SJSA1 (cell line): ENCODE measurements at places on chromosomes 4 and X. TPM values are rescaled to one million over a fixed set of nuclear protein-coding genes. Genes with fewer than 3 reads are reported as not detected.

DNA sequence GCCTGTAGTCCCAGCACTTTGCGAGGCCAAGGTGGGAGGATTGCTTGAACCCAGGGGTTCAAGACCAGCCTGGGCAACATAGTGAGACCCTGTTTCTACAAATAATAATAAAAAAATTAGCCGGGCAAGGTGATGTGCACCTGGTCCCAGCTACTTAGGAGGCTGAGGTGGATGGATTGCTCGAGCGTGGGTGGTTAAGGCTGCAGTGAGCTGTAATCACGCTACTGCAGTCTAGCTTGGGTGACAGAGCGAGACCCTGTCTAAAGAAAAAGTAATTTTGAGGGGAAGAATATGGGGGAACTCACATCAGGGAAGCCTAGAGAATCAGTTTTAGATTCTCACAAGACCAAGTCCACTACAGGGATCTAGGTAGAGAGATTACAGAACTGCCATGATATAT lies 28.9 kb upstream of the LCORL start:
- DNase-seq, result no peak

DNA sequence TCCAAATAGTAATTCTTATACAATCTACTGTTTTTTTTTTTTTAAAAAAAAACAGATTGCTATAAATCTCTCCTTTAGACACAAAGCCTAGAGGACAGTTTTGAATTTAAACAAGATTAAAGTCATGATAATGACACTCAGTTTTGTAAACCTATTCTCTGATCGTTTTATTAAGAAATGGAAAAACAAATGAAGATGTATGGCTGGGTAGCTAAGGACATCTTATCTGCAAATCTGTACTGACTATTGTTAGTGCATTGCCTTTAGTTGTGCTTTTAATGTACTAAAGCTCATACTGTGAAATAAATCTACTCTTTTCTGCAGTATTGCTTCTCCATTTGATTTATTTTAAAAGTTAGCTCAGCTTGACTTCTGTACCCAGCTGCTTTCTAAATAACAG lies 155.0 kb downstream of the UNC5C start:
- DNase-seq, result no peak

DNA sequence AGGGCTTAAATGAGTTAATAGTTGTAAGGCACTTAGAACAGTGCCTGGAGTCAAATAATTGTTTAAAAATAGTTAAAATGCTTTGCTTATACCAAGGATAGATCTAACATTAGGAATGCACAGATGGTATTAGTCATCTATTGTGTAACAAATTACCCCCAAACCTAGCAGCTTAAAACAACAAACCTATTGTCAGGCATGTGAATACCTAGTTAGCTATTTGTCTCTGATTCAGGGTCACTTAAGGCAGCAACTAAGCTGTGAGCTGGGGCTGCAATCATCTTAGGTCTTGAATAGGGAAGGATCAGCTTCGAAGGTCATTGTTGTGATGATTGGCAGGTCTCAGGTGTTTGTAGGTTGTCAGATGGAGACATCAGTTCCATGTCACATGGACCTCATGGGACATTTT lies 42.4 kb upstream of the AGA start:
- no peak for DNase-seq

DNA sequence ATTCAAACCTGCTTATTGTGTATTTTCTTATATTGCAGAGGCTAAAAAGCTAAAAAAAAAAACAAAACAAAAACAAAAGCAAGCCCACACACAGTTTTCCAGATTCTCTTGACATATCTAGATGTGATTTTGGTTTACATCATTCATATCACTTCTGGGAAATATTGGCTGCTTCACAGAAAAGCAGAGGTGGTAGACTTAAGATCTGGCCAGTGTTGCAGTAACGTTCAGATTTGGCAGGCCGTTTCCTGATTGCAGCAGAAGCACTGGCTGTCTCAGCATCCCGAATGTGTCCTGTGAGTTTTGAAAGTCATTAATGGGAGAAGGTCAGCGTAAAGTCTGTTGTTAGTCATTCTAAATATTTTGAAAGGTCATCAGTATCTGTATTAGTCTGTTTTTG lies 2062.0 kb downstream of the ARAP2 start:
- no peak for DNase-seq

DNA sequence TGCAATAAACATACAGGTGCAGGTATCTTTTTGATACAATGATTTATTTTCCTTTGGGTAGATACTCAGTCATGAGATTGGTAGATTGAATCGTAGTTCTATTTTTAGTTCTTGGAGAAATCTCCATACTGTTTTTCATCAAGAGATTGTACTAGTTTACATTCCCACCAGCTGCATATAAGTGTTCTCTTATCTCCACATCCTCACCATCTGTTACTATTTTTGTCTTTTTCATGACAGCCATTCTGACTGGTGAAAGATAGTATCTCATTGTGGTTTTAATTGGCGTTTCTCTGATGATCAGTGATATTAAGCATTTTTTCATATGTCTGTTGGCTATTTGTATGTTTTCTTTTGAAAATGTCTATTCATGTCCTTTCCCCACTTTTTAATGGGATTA lies 202.2 kb downstream of the RAPGEF2 start:
- DNase-seq, result no peak

DNA sequence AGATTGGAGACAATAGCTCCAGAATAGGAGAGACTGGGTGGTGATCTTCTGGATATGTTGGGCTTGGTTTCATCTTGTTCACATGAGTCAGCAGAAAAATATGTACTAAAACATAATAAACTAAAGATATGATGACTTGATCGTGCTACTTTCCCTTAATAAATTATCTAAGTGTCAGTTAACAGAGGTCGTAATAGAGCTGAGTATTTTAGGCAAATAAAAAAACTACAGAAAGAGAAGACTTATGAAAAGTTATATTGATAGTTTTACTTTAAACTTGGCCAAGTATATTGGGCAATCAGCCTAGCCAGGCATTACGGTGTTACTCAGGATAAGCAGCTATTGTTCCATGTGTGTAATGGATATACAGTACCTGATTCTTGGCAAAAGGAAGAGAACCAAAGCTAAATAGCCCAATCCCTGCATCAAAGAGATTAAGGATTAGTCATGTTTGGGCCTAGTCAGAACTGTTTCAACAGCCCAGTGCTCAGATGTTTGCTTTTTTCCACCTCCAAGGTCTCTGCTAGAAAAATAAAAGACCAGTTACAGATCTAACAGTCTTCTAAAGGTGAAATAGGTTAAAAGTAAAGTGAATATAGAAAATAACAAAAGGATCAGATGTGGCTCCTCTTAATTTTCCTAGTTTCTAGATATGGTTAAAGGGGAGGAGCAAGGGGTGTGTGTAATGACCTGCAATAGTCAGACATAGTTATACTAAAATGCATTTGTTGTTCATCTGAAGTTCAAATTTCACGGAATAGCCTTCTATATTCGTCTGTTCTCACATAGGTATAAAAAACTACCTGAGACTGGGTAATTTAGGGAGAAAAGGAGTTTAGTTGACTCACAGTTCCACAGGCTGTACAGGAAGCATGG lies 262.6 kb downstream of the ADGRL3 start:
- DNase-seq, result no peak

DNA sequence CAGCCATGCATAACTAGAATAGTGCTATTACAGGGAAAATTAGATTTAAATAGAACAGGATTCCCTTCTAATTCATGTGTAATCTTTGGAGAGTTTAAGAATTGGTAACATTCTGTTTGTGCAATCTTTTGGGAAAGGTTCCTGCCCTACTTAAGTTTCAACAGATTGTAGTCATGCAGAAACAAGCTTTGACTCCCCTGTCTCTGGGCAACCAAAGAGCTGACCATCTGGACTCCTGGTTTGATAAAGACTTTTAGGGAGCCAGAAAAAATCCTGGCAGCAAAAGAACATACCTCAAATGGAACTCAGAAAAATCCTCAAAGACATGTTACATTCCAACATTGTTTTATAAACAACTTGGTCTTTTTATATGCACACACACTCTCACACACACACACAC lies 191.1 kb upstream of the NEIL3 start:
- DNase-seq, result no peak

DNA sequence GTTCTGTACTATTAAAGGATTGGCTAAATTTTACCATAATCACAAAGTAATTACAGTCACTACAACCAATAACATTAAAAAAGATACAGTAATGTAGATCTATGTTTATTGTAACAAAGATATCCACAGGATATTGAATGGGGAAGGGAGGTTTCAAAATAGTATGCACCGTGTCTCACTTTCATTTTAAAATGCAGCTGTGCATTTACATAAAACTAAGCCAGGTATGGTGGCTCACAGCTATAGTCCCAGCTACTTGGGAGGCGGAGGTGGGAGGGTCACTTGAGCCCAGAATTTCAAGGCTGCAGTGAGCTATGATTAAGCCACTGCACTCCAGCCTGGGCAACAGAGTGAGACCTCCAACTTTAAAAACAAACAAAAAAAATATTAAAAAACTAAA lies 8.5 kb downstream of the SRP72 start:
- DNase-seq, result no peak

- no peak for DNase-seq
These were observed 83.3 kb downstream of the CLDN34 start for GRCh38 chrX:10050481-10050880.

GRCh38 chr4:155603360-155603891 lies 63.2 kb upstream of the GUCY1A1 start:
- no peak for DNase-seq

Gene PARM1
- not detected in 2 replicates for total RNA-seq

DNA sequence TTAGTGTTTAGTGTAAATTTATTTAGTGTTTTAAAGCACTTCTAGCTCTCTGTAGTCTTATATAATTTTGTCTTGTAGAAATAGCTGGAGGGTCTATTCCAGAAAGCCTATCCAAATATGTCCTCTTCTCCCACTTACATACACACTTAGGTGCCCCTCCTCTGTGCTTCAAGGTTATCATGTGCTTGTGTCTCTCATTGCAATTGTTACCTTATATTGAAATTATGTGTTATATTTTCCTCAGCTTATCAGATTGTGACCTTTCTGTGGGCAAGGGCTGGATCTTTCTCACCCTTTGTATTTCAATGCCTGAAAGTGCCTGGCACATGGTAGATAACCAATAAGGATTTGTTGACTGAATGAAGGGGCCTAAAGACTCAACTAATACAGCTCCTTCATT lies 18.4 kb downstream of the WDR44 start:
- DNase-seq, result no peak

Gene SLC39A8
- total RNA-seq, result 30.1 and 39.0 TPM in 2 replicates

Gene PAGE2B
- total RNA-seq, result not detected in 2 replicates

GRCh38 chr4:102163404-102164140 lies 181.7 kb downstream of the SLC39A8 start:
- DNase-seq, result no peak

Gene GPM6B
- not detected in 2 replicates for total RNA-seq

DNA sequence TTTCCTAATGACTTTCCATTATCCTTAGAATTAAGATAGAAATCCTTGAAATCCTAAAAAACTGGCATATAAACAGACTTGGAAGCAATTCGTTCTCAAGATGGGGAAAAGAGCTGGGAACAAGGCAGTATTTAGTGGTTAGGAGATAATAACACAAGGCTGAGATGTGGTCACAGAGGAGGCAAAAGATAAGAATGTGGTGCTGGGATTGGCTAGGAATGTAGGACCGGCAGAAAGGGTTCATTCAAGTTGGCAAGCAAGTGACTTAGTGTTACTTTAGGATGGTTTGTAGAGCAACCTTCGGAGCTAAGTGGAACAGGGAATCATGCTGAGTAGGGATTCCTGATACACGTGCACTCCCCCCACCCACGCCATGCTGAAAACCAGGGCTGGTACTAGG lies 121.9 kb upstream of the RPS6KA3 start:
- no peak for DNase-seq

DNA sequence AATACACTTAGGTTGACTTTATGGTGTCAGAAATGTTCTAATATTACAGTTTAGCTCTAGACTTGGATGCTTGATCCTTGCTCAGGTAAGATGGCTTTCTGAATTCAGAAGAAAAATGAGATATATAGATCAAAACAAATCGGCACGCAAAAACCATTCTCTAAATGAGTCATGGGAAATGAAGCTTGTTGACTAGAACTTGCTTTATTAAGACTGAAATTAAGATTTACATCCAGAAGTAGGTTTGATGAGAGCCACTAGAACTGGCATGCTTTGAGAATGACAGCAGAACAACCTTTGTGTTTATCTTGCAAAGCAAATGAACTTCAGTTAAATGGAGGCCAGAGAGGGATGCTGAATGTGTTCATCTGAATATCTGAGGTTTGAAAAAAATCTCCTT lies 304.9 kb upstream of the KLF3 start:
- no peak for DNase-seq

DNA sequence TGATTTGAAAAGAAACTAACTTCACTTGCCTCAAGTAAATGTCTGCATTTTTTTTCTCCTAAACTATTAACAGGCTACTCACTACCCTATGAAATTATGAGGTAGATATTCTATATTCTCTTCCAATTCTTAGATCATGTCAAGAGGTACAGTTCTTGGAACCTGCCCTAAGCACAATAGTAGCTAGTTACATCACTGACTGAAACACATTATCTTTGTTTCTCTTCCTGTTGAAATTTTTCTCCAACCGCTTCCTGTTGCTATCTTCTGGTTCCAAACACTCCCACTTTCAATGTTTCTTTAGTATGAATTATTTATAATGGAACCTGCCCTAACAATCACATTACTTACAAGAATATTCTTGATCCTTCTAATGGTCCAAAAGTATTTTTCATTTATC lies 5.0 kb upstream of the BANK1 start:
- DNase-seq, result no peak

Gene DCLK2
- total RNA-seq, result 5.2 and 5.7 TPM in 2 replicates

- DNase-seq, result no peak
These were observed 728 bp downstream of the UBA6 start for GRCh38 chr4:67700116-67700737.

Gene SUPT20HL1
- total RNA-seq, result not detected in 2 replicates

Gene ANKRD50
- total RNA-seq, result 15.2 and 23.0 TPM in 2 replicates

Gene WDR44
- 23.4 and 26.3 TPM in 2 replicates for total RNA-seq
